Omental fat pad (tissue), 4 donors: ENCODE measurements at places on chromosomes 4 and X. TPM values are rescaled to one million over a fixed set of nuclear protein-coding genes. Genes with fewer than 3 reads are reported as not detected.

Gene PDCL2
- not detected for total RNA-seq

- DNase-seq: no peak
Observed at GRCh38 chr4:19224820-19225219, 1026.9 kb upstream of the SLIT2 start.

DNA sequence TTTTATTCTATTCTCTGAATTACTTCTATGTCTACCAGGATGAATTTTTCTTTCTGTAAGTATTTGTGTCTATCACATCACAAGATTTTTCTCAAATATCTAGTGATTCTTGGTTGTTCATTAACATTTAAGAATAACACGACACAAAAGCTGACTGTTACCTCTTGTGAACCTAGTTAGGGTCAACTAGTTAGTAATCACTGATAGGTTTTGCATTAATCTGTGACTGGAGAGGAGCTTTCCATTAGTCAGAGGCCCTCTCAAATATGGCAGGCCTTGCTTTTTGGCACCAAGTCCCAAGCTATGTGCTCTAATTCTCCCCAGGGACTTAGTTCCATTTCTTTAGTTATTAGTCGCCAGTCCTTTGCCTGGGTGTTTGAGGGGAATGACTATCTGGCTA is 259.2 kb downstream of the CFAP299 start:
- DNase-seq: no peak

DNA sequence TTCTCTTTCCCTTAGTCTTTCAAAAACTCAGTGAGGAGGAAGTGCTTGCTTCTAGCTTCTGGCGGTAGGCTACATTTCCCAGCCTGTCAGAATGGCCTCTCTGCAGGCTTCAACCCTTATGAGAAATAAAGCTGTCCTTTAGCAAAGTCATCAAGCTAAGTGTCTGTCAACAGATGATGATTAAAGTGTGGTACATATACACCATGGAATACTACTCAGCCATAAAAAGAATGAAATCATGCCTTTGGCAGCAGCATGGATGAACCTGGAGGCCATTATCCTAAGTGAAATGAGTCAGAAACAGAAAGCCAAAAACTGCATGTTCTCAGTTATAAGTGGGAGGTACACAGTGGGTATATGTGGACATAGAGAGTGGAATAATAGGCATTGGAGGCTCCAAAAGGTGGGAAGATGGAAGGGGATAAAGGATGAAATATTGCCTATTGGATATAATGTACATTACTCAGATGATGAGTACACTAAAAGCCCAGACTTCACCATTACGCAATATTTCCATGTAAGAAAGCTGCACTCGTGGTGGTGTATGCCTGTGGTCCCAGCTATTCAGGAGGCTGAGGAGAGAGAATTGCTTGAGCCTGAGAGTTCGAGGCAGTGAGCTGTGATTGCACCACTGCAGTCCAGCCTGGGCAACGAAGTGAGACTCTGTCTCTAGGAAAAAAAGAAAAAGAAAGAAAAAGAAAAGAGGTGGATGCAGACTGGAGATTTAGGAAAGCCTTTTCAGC is 7.9 kb downstream of the TRIM2 start:
- DNase-seq: no peak

Gene TIGD4
- not detected for total RNA-seq

Gene CENPVL2
- not detected for total RNA-seq

Gene CLDN2
- total RNA-seq: 0.28 TPM

DNA sequence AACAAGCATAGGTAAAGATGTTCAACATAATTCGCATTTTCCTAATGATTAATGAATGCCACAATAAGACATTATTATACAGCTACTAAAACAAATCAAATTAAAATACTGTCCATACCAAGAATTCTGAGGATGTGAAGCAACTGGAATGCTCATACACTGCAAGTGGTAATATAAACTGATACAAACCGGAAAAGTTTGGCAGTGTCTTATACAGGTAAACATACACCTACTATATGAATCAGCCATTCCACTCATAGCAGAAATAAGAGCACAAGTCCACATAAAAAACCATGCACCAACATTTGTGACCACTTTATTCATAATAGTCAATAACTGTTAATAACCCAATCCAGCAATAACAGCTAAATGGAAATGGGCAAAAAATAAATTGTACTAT is 79.3 kb downstream of the FBXW7 start:
- DNase-seq: no peak

Gene VMA21
- total RNA-seq: 34.2 TPM

GRCh38 chr4:109816082-109816442 is 500 bp downstream of the GAR1 start:
- no peak for DNase-seq

GRCh38 chrX:15493118-15493962 is at the start of gene PIR:
Gene PIR (minus strand): TSS chrX:15493333. CDS start chrX:15491257, 2,076 bp downstream.
- peak; percentile 46 for DNase-seq

DNA sequence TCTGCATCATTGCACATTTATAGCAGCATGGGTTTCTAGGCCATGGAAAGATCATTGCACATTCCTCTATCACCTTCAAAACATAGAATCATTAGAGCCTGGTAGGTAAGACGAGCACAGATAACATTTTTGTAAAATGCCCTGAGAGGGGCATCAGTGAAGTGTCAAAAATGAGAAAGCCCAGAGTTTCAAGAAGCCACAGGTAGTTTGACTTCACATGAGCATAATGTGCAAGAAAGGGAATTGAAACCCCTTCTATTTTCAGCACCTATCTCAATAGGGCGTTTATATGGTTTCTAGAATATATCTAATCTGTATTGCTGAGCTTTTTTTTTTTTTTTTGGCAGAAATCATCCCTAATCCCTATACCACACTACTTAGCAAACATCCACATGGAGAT is 2441.7 kb downstream of the ARAP2 start:
- DNase-seq: no peak

Gene TXK
- total RNA-seq: 3.0 TPM

GRCh38 chr4:87838890-87839591 is 6.3 kb downstream of the MEPE start:
- no peak for DNase-seq

Gene SPATA18
- total RNA-seq: 1.9 TPM

DNA sequence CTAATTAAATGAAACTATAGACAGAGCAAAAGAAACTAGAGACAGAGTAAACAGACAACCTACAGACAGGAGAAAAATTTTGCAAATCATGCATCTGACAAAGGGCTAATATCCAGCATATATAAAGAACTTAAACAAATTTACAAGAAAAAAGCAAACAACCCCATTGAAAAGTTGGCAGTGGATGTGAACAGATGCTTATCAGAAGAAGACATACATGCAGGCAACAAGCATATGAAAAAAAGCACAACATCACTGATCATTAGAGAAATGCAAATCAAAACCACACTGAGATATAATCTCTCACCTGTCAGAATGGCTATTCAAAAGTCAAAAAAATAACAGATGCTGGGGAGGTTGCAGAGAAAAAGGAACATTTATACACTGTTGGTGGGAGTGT is 14.8 kb downstream of the ZNF280C start:
- no peak for DNase-seq

Gene MYL5
- 9.5 TPM for total RNA-seq

DNA sequence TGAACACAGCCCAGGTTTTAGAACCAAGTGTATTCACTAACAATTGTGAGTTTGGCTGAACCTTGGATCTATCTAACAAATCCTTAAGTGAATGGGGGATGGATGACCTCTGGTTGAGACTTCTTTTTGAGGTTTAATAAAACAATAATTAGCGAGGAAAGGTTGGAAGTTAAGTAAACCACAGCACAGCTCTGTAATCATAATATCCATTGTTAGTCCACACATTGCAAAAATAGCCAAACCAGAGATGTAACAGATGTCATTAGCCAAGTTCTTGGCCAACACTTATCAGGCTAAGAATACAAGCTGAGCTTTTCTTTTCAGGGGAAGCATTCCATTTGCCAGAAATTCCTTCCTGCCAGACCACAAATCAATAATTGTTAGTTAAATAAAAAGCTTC is 59.1 kb downstream of the FREM3 start:
- no peak for DNase-seq

DNA sequence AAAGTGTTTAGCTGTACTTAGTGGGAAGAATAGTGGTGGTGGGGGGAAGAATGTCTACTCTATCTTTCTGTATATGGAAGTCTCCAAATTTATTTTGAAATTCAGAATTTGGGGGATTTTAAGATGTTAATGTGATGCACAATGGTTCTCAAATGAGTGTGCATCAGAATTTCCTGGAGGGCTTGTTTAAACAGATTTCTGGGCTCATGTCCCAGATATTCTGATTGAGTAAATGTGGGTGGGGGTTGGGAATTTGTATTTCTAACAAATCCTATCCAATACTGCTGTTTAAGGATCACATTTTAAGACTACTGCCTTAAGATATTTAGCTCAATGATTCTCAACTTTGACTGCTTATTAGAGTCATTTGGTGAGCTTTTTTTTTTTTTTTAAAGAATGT is 15.1 kb upstream of the INTS6L start:
- DNase-seq: no peak

Gene BEX1
- not detected for total RNA-seq

DNA sequence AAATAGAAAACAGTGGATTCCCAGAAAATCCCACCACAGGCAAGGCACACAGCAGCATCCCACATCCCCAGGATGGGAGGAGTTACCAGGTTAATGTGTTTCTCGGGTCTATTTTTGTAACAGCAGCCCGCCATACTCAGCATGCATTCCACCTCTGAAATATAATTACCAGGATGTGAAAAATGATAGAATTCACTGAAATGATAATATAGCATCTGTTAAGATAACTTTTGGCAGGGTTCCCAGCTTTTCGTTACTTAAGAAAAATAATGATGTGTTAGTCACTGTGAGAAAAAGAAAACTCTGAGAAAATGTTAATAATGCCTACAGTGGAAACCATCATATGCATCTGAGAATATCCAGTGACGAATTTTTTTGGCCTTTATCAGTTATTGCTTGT is 87.1 kb downstream of the VCX2 start:
- no peak for DNase-seq

GRCh38 chr4:74111990-74112389 is 13.0 kb upstream of the CXCL2 start:
- DNase-seq: no peak

- no peak for DNase-seq
Observed at GRCh38 chr4:15996773-15997172, 33.8 kb upstream of the FGFBP2 start.

DNA sequence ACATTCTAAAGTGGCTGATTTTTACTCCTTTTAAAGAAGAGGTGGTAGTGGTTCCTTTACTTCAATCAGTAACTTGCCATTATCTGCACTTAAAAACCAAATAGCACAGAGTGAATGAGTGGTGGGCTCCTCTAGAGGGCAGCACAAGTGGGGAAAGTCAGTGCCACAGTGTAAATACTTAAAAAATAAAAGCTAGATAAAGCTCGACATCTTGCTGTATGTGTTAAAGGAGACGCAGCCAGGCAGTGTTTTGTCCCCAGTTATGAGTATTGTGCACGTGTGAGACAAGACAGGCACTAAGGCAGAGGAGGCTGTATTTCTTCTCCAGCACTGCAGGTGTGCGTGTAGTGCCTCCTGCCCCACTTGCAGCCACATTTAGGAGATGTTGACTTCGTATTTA is 24.6 kb downstream of the NAP1L5 start:
- DNase-seq: no peak

GRCh38 chr4:110514889-110515479 is 39.0 kb downstream of the ENPEP start:
- DNase-seq: no peak

GRCh38 chrX:118847676-118848075 is 24.1 kb downstream of the ZCCHC12 start:
- DNase-seq: no peak

- no peak for DNase-seq
Observed at GRCh38 chrX:39905946-39906345, 191.8 kb downstream of the BCOR start.

- DNase-seq: no peak
Observed at GRCh38 chr4:39530682-39531081, 3.4 kb upstream of the UGDH start.

DNA sequence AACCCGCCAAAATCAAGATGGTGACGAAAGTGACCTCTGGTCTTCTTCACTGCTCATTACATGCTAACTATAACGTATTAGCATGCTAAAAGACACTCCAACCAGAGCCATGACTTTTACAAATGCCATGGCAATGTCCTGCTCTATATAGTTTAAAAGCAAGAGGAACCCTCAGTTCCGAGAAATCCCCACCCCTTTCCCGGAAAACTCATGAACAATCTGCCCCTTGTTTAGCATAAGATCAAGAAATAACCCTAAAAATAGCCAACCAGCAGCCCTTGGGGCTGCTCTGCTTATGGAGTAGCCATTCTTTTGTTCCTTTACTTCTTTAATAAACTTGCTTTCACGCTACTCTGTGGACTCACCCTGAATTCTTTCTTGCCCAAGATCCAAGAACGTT is 463.5 kb upstream of the FAM241A start:
- no peak for DNase-seq

Gene NKX3-2
- total RNA-seq: 0.24 TPM

DNA sequence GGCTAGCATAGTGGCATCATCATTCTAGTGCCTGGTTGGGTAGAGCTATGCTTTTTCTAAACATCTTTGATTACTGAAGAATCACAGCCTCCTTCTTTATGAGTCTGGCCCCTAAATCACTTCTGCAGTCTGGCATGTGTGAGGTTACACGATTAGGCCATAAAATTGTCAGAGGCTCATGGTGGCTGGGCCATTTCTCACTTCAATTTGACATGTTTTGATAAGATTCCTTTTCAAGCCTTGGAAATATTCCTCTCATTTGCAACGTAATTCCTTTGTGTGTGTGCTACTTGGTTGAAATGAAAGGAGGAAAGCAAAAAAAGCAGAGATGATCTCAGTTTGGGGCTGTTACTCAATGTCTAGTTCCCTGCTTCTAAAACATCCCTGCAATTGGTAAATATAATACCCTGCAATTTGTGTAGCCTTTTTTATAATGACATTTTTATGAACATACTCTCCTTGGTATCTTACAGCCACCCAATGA is 6.2 kb downstream of the CCKAR start:
- no peak for DNase-seq

- DNase-seq: no peak
Observed at GRCh38 chrX:36581030-36581429, 427.1 kb upstream of the FAM47C start.

GRCh38 chr4:67049446-67049845 is 495.9 kb downstream of the CENPC start:
- DNase-seq: no peak
